ENCODE measurements at places on chromosomes 3 and 15.
A peak's percentile ranks its signal among the peaks of the same experiment; 100 is the strongest.

DNA sequence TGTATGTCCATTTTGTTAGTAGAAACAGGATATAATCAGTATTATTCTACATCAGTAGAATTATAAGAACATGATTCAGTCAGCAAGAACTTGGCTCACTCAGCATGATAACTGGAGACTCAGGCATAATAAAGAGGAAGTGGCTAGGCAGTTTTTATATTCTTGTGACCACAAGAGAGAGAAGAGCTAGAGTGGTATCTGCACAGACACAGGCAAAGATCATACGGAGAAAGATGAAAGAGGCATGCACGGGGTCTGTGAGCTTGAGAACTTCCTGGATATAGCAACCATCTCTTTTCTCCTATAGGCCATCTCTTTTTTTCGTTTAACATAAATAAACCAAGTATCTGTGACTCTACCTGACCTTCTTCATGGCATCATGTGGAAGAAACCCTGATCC, 46.8 kb downstream of the MYO5A start:
- DNase-seq = peak; percentile 93

- DNase-seq = no peak
Observed at GRCh38 chr15:58594898-58595297, 154.6 kb downstream of the ADAM10 start.

- DNase-seq = no peak
Observed at GRCh38 chr3:48756640-48757039, 39.6 kb upstream of the IP6K2 start.

DNA sequence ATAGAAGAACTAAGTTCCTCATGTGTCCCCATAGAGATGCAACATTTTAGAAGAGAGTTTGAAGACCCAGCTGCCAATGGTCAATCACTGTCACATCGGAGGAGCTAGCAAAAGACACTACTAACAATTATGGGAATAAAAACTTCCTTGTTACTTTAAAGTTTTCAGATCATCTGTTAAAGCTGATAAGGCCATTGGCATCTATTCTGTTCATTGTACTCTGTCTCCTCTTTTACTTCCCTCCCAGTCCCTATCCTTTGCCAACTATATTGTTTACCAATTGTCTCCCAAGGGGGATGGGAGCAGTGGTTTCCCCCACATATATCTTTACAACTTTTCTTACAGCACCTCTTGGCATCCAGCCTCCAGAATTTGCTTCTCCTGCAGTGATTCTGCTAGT, 81.0 kb downstream of the FAM174B start:
- DNase-seq = no peak

DNA sequence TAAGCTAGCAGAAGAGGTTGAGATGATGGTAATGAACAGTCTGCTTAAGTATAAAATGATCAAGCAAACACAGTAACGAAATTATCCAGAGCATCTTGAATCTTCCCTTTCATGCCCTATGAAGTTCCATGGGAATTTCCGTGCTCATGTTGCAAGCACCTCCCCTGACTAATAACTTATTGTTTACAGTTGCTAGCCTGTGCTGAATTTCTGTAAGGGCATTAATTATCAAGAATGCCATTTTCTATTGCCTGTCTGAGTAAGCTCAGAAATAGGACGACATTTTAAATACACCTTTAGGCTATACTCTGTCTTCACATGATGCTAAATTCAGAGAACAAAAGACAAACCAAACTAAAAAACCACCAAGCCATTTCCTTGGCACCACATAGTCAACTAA, 257.5 kb upstream of the LRTM1 start:
- DNase-seq = peak; percentile 26

DNA sequence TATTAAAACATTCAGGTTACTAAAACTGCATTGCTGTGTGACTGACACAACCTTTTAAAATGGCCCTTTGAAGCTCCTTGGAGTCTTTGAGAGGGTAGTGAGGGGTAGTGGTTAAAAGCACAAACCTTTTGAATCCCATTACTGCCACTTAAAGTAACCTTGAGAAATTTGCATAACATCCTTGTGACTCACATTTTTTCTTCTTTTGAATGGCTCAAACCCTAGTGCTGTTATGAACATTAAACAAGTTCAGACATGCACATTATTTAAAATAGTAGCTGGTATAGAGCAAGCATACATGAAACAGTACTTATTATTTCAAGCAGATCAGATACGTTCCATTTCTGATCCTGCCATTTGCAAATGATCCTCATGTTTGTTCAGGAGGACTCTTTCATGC, 3.7 kb upstream of the CLDN1 start:
- DNase-seq = peak; percentile 46

- DNase-seq = no peak
Observed at GRCh38 chr15:31480356-31481025, 153.9 kb downstream of the KLF13 start.

Measured in LHCN-M2 (cell line).